H1 (cell line): ENCODE measurements at places on chromosomes 12 and 14.
A peak's percentile ranks its signal among the peaks of the same experiment; 100 is the strongest.

GRCh38 chr12:14802721-14803010, 612 bp downstream of the WBP11 start:
- DNase-seq = no peak

- DNase-seq = peak; percentile 86
Observed at GRCh38 chr12:106583242-106584103, 669 bp downstream of the RFX4 start.

- no peak for DNase-seq
Observed at GRCh38 chr12:12721176-12721751, 4.1 kb downstream of the CDKN1B start.

GRCh38 chr12:12349711-12350665, at the start of gene MANSC1:
Gene MANSC1 (minus strand): TSS chr12:12350242. CDS start chr12:12343314, 6,928 bp downstream.
- DNase-seq = no peak

GRCh38 chr12:6608592-6609281, 1.6 kb upstream of the CHD4 start:
- DNase-seq = no peak

DNA sequence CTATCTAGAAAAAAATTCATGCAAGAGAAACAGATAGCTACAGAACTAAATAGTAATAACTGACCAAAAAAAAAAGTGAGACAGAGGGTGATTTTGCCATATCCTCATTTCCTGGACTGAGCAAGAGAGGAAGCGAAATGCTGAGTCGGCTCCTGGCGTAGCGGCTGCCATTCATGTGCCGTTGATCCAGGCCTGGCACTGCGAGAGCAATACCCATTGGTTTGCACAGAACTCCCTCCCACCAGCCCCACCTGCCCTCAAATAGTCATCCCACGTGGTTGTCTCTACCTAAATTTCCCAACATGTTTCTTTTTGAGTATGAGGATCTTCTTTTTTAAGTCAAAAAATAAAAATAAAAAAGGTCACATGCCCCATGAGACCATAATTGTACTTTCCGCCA, 9.4 kb upstream of the WNT5B start:
- DNase-seq = no peak

- DNase-seq = no peak
Observed at GRCh38 chr12:27589419-27589818, 65.4 kb downstream of the PPFIBP1 start.

- DNase-seq = peak; percentile 72
Observed at GRCh38 chr14:74531467-74531866, 37.9 kb downstream of the ISCA2 start.

GRCh38 chr12:772056-772697, 19.8 kb downstream of the WNK1 start:
- DNase-seq = no peak

DNA sequence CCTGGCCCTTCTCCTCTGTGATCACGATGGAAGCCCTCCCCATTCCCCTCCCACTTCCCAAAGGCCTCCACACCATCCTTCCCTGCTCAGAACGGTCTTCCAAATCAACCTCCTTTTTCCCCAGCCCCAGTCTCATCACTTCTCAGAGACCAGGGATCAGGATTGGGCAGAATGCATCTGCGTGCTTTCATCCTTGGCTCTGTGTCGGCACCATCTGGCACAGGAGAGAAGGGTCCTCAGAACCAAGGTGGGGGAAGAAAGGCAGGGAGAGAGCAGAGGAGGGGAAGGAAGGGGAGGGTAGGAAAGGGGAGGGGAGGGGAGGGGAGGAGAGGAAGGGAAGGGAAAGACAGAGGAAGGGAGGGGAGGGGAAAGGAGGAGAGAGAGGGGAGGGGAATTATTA, 52.4 kb upstream of the FICD start:
- no peak for DNase-seq

DNA sequence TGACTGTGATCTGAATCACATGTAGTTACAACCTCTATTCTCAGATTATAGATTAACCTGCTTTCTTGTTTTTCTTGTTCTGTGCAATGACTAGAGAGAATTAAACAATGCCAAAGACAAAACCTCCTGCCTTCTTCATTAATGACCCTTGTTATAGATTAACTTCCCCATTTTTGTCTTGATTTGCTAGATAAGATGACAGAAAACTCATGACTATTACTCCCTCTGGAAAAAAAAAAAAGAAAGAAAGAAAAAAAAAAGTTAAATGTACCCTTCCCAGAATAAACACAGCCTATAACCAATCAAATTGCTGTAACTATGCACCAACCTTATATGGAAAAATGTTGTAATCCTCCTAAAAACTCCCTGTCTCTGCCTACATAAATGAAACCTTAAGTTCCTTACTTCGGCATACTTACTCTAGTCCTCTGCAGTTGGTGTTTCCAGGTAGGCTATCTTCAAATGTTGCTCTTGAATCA, 41.1 kb upstream of the PCED1B start:
- DNase-seq = no peak

DNA sequence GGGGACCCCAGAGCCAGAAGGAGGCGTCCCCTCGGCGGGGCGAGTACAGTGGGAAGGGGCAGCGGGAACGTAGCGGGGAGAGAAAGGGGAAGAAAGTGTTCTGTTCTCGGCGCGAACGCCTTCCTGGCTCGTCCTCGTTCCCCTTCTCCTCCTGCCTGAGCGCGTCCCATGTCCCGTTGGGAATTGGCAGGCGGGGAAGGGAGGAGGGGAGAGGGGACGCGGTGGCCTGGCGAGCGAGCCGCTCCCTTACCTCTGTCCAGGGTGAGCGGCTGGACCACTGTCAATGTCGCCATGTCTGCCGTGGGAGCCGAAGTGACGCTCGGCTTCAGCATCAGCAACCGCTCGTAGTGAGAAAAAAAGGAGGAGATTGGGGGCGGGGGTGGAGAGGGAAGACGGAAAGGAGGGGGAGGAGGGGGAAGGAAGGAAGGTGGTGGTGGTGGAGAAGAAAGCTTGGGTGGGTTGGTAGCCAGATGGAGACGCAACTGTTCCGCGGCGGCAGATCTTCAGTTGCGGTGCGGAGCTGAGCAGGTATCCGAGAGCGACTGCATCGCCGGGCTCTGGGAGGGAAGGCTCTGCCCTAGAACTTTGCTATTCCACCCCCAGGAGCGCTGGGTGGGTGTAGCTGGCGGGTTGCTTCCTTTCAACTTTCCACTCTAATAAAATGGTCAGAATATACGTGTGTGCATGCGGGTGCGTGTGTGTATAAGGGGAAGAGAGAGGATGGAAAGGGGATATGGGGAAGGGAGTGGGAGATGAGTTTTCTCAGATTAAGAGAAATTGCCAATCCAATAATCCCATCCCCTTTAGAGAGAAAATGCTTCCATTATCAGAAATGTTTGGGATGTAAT, at the start of gene LIN7A:
Gene LIN7A, minus strand, starts transcription at position 544 of the 848 bp plus-strand sequence. Its CDS starts 212 bp downstream, at position 332.
- DNase-seq = peak; percentile 10

DNA sequence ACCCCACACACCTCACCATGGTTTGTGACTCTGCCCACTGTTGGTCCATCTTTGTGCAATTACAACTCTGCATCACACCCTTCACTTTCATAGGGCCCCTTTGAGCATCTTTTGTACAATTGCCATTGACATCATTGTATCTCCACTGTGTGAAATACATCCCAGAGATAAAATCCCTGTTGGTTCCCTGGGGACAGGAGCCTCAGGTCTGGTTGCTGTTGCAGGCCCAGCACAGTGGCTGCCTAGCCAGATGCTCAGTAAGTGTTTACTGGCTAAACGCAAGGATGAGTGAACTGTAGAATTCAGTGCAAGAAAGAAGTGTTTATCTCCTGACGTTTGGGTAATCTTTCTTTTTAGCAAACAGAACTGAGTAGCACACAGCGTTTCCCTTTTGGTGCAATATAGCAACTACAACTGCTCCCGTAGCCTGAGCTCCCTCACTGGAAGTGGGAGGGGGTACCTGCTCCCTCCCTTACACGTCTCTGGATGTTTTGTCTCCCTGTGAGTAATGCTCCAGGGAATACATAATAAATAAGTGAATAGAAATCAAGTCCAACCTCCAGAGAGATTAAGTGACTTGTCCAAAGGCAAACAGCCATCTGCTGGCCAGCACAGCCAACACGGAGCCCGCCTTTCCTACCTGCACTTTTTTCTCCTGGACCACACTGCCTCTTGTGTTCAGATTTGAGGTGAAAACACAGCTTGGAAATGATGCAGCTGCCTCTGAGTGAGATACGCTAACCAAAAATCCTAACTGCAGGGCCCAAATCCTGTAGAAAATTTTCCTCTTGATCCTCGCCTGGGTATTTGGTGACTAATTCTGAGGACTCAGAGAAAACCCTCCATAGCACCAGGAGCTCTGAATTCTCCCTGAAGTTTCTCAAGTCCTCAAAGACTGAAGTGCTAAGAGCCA, 27.4 kb downstream of the GALNT16 start:
- peak; percentile 50 for DNase-seq

- no peak for DNase-seq
Observed at GRCh38 chr12:120574106-120574505, 7.1 kb downstream of the POP5 start.

DNA sequence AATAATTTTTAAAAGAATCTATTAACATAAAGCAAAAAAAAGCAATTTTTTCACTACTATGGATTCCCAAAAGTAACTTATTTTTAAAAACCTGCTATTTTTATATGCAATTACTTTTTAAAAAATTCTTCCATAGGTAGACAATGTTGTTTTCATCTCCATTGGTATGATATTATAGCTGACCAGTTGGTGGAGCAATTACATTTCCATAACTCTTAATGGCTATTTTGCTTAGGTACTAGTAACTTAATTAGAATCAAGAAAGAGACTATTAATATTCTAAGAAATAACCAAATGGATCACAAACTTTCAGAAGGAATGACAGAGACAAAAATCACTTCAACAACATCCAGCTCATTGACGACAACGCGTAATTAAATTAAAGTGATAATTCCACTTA, 64.7 kb upstream of the PTCSC3 start:
- DNase-seq = no peak

DNA sequence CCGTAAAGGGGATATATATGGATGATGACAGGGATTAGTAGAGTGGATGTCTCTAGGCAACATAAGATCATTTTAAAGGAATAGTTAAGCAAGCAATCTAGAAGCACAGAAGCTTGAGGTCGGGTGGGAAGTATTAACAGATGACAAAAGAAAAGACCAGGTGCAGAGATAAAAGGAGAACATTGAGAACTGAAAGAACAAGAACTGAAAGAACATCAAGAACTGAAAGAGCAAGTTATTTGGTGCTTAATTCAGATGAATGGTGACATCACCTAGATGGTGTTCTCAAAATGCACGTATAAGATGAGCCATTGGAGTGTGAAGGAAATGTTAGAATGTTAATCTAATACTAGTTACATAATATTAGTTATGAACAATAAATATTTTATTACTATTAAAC, 224.0 kb upstream of the PDE3A start:
- DNase-seq = no peak

GRCh38 chr12:3010214-3010930, 51.2 kb downstream of the TEAD4 start:
- no peak for DNase-seq

- DNase-seq = no peak
Observed at GRCh38 chr12:124098101-124098757, 125.2 kb downstream of the ZNF664 start.

DNA sequence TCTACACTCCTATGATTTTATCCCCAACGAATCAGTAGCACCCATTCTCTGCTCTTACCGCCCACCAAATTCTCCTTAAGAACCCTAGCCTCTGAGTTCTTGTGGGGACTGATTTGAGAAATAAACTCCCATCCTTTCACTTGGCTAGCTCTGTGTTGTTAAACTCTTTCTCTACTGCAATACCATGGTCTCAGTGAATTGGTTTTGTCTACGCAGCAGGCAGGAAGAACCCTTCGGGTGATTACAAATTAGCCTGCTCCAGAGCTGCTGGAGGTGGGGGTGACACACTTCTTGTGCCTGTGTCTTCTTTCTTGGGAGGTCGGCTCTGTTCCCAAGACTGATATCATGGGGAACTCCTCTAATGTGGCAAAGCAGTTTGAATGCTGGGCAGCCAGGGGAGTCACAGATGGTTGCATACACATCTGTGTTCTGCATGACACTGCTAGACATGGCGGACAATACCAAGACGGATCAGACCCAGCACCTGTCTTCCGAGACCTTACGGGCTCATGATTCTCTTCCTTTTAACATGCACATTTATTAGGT, 1.6 kb upstream of the C1S start:
- no peak for DNase-seq

DNA sequence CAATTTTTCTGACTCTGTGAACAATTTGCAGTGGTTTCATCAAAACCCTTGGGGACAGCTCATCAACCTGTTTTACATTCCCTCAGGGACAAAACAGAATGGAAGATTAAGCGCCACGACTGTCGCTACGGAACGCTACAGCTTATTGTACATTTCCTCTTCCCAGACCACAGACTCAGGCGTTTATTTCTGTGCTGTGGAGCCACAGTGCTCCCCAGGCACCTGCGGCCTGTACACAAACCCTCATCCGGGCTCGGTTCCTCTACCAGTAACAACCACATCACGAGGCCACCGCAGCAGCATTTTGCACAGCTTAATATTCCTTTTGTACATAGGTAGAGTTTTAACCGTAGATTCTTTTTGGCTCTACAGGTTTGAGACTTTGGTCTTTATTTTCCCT, 397.4 kb upstream of the OR4E1 start:
- DNase-seq = no peak

DNA sequence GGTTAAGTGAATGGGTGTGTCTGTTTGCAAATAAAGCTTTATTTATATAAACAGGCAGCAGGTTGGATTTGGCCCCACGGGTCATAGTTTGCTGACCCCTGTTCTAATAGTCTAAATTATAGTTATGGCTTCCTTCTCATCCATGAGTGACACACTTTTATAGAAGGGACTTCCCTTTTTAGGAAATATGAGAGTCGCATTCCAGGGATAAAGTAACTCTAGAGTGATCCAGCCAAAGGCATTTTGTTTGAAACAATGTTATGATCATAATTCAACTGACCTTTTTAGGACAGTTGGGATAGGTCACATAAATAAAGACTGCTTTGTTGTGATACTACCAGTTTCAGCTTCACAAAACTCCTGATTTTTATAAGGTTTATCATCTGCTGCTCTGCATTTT, 87.9 kb downstream of the ALX1 start:
- DNase-seq = no peak

- DNase-seq = no peak
Observed at GRCh38 chr12:94769776-94770759, 119.7 kb upstream of the TMCC3 start.

GRCh38 chr12:83471341-83471740, 784.6 kb downstream of the TMTC2 start:
- DNase-seq = no peak

- DNase-seq = no peak
Observed at GRCh38 chr14:30620178-30620577, 1.9 kb upstream of the SCFD1 start.
